NCI-H1417 treated with DMSO at 0.1 percent for 48 hours (cell line): ENCODE measurements at places on chromosomes 12 and 14.
A peak's percentile ranks its signal among the peaks of the same experiment; 100 is the strongest.

- DNase-seq = no peak
Measured at GRCh38 chr14:104680056-104680805, 9.2 kb upstream of the INF2 start.

- no peak for DNase-seq
Measured at GRCh38 chr14:51552768-51553404, 98.8 kb upstream of the FRMD6 start.

- DNase-seq = no peak
Measured at GRCh38 chr12:89971880-89972279, 263.2 kb upstream of the ATP2B1 start.

GRCh38 chr14:92626041-92626440 lies 112.5 kb downstream of the RIN3 start:
- no peak for DNase-seq

GRCh38 chr12:109356577-109356976 lies 8.9 kb downstream of the MYO1H start:
- peak; percentile 39 for DNase-seq

GRCh38 chr12:80262771-80263170 lies 163.4 kb downstream of the OTOGL start:
- no peak for DNase-seq
